ENCODE measurements at places on chromosomes 12 and 14. TPM values are rescaled to one million over a fixed set of nuclear protein-coding genes. Genes with fewer than 3 reads are reported as not detected.

DNA sequence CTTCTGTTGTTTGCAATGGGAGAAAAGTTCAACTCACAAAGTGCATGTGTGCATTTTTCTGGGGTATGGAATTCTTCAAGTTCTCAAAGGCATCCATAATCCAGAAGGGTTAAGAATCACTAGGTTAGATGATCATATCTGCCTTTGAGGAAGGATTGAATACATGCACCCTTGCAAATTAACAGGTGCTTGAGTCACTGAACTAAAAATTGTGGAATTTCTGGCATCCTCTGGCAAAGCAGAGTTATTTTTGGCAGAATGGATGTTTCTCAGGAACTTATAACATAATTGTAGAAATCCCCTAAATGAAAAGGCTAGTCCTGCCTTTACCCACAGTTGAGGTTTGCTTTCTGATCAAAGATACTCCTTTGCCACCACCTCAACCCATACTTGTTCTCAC, 136.5 kb upstream of the DYRK2 start:
- no peak for DNase-seq

DCN gene
- 315 TPM for total RNA-seq

- no peak for DNase-seq
These were observed 913 bp upstream of the C2CD5 start for GRCh38 chr12:22545255-22545654.

DNA sequence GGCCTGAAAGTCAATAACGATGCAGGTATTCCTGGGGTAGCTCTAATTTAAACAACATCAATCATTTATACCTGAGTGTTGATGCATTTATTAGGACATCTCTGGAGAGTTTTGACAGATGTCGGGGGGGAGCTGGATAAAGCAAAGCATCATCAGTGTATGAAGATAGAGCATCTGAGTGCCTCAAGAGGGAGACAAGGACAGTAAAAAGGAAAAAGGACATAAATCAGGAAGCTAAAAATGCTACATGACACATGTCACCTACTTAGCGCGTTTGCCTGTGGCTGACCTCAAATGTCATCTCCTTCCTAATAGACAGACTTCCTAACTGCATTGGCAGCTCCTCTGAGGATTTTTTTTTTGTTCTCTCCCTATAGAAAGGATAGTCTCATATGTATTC, 259.5 kb upstream of the PKP2 start:
- DNase-seq: no peak

GRCh38 chr12:24632466-24632865, 316.4 kb downstream of the BCAT1 start:
- DNase-seq: no peak
